ENCODE measurements at places on chromosomes 16 and 17.

- no peak for DNase-seq
These were observed 11.9 kb downstream of the PIPOX start for GRCh38 chr17:29054835-29055234.

DNA sequence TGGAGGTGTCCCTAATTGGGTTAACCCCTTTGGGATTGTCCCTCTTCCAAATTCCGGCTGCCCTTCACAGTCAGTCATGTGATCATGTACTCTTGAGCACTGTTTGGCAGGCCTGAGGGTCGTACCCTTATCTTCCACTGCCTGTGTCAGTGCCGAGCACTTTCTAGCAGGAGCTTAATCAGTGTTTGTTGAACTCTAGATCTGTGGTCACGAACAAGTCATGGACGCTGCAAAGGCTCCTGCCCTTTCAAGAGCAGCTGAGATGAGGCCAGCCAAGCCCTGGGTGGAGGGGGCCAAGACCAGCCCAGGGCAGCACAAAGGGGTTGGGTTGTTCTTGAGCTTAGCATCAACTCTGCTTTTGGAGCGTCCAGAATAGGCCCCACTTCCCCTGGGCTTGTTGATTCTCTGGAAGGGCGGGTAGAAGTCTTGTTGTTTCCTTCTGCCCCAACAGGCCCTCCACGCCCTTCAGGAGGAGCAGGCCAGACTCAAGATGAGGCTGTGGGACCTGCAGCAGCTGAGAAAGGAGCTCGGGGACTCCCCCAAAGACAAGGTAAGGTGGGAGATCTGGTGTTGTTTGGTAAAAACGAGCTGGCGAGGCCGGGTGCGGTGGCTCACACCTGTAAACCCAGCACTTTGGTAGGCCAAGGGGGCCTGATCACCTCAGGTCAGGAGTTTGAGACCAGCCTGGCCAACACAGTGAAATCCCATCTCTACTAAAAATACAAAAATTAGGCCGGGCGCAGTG lies 5.3 kb downstream of the IFI35 start:
- no peak for DNase-seq

DNA sequence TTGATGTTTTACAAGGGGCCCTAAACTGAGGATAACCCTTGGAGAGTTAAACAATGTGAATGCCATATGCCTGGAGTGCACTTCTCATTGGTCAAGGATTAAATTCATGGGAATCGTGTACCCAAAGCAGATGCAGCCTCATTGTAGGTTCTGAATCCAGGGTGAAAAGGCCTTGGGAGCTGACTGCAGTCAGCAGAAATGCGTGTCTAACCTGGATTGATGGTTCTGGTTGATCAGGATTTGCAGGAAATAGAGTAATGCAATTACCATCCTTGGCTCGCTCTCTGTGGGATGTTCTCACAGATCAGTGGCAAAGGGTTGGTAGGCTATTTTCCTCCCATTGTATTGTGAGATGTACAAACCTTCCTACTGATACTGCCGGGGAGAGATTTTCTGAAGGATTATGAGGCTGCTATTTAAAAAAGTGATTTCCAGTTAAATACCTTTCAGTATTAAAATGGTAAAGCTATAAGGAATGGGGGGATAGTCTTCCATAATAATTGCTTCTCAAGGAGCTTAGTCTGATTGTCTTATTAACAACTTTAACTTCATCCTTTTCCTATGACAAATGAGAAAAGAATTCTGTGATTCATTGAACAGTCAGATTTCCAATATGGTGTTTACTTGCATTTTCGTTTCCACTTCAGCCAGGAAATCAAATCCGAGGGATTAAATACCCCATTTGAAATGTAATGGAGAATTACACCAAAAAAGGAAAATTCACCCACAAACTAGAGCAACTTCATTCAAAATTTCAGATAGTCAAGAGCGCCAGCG lies 1028.1 kb upstream of the EEF2KMT start:
- DNase-seq, result no peak

- no peak for DNase-seq
These were observed 81.5 kb downstream of the PLCG2 start for GRCh38 chr16:81860287-81861266.

- DNase-seq, result no peak
These were observed 567 bp downstream of the UBB start for GRCh38 chr17:16381496-16381820.

DNA sequence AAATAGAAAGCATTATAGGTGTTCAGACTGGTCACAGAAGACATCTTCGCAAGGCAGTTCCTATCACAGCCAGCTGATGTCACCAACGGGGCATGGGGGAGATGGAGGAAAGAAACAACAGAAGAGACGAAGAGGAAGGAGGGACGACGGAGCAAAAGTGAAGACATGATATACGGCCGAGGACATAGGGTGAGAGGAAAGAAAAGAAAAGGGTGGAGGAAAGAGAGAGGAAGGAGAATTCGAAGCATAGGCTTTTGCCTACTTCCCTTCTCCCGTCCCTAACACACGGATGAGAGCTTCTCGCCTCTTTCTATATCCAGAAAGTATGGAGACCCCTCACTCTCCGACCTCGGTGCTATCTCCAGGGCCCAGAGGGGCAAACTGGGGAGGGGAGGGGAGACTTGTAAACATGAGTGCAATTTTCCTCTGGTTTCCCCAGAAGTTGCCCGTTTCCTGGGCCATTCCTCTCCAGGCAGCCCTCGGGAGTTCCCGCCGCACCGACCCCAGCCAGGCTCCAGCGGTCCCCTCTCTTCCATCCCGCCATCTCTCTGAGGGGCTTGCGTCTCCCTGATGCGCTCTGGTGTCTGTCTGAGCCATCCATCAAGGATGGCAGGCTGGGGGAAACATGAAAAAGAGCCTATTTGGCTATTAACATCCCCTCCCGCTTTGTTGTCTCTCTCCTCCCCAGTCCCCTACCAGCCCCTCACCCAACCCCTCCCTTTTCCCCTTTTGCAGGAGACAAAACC lies 26.0 kb downstream of the COPZ2 start:
- peak; percentile 44 for DNase-seq

DNA sequence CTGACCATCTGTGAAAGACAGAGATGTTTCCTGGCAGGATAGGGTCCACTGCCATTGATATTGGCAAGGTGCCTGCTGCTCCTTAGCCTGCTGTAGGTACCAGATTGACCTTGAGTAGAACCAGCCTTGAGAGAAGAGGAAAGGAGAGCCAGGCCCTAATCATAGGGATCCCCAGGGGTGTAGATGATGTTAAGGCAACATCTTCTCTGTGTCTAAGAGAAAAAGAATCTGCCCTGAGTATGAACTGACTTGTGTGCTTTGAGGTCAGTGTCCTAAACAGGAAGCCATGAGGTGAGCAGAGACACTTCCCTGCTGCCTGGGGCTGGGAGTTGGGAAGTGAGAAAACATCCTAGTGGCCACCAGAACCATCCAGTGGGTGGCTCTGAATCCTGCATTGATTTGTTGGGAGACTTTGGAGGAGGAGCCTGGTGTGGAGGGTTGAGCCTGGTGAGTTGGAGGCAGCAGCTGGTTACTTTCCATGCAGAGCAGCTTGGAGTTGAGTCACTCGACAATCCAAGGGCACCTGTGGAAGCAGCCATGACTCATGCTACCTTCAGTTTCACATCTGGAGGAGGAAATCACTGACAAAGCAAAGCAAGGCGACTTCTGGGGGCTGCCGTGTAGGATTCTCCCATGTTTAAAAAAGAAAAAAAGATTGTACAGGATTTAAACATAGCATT lies 47.8 kb downstream of the BMERB1 start:
- DNase-seq, result no peak

DNA sequence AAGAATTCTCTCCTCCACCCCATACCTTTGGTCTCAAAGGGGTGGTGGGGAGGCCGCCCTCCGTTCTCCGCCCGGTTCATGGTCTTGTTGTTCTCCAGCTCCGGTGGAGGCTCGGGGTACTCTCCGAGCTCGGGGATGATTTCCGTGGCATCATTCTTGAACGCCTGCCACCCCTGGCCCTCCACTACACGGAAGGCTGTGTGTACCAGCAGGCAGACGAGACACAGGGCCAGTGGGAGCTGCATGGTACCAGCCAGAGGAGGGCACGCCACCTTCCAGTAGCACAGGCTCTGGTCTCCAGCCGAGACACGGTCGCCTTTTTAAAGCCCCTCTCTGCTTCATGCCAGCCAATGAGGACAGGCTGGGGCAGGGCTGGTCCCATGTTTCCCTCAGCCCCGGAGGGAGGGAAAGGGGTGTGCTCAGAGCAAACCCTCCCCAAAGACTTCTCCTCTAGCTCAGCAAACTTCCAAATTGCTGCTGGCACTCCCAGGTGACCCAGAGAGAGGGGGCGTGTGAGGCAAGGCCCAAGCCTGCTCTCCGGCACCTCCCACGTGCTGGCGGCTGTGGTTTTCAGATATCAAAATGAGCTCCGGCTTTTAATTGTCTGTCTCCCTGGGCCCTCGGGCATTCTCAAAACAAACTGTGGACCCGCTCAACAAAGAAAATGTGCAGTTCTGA lies at the start of gene SOST:
SOST (minus strand) TSS at position 295 of the 678 bp plus-strand sequence; CDS start at position 245, 50 bp downstream.
- DNase-seq, result no peak

- no peak for DNase-seq
These were observed 18.0 kb downstream of the SLFN12L start for GRCh38 chr17:35519439-35519838.

GRCh38 chr17:60169921-60170817 lies 20.4 kb downstream of the CA4 start:
- peak; percentile 35 for DNase-seq

DNA sequence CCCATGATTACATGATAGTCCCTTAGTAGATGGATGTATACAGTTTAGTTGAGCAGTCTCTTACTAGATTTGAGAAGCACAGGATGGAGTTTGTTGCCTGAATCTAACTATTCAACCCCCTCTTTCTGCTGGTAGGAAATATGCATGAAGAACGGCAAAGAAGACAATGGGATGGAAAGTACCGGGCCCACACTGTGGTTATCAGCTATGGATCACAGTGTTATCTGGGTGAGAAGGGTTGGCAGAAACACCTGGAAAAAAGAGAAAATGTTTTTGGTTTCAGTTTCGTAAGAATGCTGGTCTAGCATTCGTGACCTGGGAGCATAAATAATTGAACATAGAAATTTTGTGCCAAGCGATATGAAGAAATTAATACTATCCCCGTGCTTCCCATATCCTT lies 53.1 kb downstream of the ANKFN1 start:
- DNase-seq, result no peak

GRCh38 chr16:5903153-5903552 lies 805.6 kb upstream of the EEF2KMT start:
- DNase-seq, result no peak

DNA sequence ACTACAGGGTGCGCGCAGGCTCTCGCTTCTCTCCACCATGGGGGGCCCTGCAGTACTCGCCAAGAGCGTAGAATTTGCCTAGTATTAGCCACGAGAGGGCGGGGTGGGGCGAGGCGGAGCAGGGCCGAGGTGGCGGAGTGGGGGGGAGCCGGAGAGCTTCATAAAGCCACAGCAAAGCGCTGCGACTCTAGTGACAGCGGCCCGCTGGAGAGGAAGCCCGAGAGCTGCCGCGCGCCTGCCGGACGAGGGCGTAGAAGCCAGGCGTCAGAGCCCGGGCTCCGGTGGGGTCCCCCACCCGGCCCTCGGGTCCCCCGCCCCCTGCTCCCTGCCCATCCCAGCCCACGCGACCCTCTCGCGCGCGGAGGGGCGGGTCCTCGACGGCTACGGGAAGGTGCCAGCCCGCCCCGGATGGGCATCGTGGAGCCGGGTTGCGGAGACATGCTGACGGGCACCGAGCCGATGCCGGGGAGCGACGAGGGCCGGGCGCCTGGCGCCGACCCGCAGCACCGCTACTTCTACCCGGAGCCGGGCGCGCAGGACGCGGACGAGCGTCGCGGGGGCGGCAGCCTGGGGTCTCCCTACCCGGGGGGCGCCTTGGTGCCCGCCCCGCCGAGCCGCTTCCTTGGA lies at the start of gene TBX21:
TBX21 (plus strand) TSS at position 190 of the 627 bp plus-strand sequence; CDS start at position 409, 219 bp downstream.
- DNase-seq, result peak; percentile 62

DNA sequence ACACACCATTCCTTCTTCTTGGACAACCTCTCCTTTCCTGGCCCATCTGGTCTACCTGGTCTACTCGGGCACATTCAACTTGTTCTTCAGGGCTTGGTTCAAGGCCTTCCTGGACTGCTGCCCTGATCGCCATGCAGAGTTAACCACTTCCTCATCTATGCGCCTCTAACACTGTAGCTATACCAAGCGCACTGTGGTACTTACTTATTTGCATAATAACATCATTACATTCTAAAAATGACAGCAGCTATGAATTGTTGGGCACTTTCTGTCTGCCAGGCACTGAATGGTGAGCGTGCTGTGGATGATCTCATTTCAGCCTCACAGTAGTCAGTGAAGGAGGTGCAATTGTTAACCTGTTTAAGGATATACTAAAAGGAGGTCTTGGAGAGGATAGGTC lies 66.9 kb upstream of the SDK2 start:
- no peak for DNase-seq

GRCh38 chr17:64328036-64328858 lies 62.4 kb downstream of the PECAM1 start:
- no peak for DNase-seq

DNA sequence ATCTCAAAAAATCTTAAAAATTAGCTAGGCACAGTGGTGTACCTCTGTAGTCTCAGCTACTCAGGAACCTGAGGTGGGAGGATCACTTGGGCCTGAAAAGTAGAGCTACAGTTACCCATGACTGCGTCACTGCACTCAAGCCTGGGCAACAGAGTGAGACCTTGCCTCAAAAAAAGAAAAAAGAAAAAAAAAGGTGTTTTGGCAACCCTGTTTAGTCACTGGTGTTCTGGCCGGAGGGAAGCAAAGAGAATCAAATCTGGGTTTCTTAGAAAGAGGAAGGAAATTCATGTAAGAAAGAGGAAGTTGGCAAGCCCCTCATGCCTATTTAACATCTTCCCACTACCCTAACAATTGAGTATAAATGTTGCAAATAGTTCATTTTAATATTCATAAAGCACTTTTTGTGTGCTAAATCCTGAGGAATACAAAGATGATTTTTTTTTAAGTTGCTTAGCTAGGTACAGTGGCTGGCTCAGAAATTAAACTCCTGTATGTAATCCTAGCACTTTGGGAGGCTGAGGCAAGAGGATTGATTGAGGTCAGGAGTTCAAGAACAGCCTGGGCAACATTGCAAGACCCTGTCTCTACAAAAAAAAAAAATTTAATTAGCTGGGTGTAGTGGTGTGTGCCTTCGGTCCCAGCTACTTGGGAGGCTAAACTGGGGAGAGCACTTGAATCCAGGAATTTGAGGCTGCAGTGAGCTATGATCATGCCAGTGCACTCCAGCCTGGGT lies 6.5 kb upstream of the USP32 start:
- DNase-seq, result no peak

- DNase-seq, result no peak
These were observed 8.9 kb downstream of the NSMCE1 start for GRCh38 chr16:27259710-27260109.

GRCh38 chr16:30843501-30843900 lies 50.4 kb downstream of the BCL7C start:
- no peak for DNase-seq

DNA sequence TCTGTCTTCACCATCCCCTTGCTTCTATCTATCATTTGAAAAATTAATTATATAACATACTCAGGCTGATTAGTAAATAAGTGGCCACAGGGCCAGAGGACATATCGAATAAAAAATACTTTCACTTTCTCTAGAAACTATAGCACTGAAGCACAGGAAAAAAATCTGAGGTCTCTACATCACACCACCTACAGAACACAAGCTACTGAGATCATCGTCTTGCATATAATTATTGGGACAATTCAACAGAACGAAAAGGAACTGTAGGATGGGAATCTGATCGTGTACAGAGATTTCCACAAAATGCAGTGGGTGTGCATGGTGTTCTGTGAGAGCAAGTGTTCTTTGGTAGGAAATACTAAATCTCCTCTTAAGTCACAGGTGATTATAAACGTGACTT lies 289.6 kb upstream of the ERCC4 start:
- no peak for DNase-seq

GRCh38 chr17:35879773-35880654 lies at the start of gene CCL5:
CCL5 (minus strand) TSS chr17:35880360.
- no peak for DNase-seq
